ENCODE measurements at places on chromosomes 7 and 10.
A peak's percentile ranks its signal among the peaks of the same experiment; 100 is the strongest.

GRCh38 chr7:13279854-13280435 is 592.5 kb downstream of the ARL4A start:
- no peak for DNase-seq

GRCh38 chr7:157994319-157994718 is 593.3 kb downstream of the PTPRN2 start:
- DNase-seq, result no peak

GRCh38 chr10:116353817-116354216 is 29.6 kb downstream of the CCDC172 start:
- no peak for DNase-seq

DNA sequence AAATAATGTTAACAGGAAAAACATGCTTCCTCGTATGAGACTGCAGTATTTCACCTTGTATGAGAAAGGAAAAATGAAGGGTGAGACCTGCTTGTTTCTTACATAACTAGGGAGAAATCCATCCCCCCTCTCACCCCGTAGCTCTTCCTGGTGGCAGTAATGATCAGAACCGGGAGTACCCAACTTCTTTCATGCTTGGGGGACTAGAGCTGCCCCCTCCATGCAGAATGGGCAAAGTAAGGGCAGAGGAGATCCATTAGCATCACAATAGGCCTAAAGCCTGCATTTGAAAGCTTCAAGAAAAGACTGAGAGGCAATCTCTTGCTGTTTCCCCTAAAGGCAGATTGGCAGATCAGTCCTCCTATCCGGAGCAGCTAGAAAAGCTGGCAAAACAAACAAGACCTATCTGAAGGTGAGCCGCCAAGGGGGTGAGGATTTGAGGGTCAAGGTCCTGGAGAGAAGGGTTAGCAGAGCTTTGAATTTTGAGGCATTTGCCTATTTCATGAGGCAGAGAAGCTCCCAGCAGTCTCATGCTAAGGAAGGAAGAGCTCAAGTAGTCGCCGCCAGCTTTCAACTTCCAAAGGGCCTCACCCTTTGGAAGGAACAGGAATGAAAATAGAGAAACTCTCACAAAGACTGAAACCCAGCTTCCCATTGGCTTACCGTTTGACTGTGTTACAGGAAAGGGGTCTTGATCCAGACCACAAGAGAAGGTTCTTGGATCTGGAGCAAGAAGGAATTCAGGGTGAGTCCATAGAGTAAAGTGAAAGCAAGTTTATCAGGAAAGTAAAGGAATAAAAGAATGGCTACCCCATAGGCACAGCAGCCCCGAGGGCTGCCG is 36.2 kb downstream of the BAG3 start:
- DNase-seq, result no peak

- no peak for DNase-seq
Observed at GRCh38 chr10:71078454-71079145, 133.8 kb upstream of the UNC5B start.

DNA sequence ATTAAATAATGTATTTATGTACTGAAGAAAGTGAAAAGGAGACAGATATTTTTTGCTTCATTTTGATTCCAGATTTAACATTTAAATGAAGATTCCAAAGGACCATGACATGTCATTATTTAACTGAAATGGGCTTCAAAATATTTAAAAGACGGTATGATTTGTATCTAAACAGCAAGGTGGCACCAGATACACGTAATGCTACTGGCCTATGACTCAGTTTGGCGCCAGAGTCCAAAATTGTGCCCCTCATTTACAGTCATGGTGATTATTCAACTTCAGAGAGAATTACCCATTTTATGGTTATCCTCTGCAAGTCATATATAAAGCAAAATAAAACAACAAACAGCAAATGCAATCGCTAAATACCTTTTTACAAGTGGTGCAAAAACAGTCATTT is 94.5 kb downstream of the ETV1 start:
- no peak for DNase-seq

GRCh38 chr10:133523631-133524203 is 3.4 kb upstream of the CYP2E1 start:
- DNase-seq, result no peak

- no peak for DNase-seq
Observed at GRCh38 chr10:60433684-60434083, 44.0 kb upstream of the ANK3 start.

- no peak for DNase-seq
Observed at GRCh38 chr7:140200061-140200989, 23.5 kb upstream of the KDM7A start.

DNA sequence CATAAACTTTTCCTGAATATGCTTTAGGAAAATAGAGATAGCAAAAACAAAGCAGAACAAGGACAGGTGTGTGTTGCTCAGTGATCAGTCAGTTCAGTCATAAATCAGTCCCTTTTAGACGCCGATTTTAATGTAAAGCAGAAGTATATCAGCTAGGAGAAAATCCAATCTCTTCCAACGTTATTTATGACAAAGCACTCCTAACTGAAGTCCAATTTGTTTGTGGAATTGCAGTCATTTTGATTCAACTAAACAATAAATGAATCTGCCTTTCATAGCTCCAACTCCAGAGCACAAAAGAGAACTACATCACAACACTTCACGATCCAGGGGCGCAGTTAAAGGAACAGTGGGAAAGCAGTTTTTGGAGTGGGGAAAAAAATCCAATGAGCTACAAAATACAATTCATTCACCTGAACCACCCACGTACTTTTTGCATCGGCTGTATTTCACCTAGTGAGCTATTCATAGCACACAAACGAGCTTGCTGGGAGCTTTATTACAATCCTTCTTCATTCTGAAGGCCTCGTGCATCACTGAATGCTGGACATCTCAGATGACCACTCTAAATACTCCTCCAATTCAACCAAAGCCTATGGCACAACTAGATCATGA is 151.3 kb downstream of the LRRN3 start:
- DNase-seq, result no peak

- DNase-seq, result no peak
Observed at GRCh38 chr7:19932549-19933249, 159.3 kb upstream of the TMEM196 start.

GRCh38 chr10:73867126-73867807 is 7.1 kb downstream of the CAMK2G start:
- no peak for DNase-seq

DNA sequence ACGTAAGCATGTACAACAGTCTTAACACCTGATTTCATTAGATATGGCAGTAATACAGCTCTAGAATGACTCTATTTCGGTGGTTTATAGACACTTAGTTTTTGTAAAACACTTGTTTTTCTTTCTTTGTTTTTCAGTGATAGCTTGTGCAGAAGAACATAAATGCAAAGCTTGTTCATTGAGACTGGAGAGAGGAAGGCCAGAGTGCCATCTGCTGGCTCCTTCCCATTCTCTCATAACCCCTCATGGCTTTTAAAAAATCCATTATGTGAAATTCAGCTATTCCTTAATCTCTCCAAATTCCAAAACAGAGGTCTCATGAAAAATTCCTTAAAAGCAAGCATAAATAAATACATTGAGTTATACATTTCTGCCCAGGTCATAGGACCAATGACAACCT is 76.3 kb downstream of the CACNB2 start:
- DNase-seq, result no peak

DNA sequence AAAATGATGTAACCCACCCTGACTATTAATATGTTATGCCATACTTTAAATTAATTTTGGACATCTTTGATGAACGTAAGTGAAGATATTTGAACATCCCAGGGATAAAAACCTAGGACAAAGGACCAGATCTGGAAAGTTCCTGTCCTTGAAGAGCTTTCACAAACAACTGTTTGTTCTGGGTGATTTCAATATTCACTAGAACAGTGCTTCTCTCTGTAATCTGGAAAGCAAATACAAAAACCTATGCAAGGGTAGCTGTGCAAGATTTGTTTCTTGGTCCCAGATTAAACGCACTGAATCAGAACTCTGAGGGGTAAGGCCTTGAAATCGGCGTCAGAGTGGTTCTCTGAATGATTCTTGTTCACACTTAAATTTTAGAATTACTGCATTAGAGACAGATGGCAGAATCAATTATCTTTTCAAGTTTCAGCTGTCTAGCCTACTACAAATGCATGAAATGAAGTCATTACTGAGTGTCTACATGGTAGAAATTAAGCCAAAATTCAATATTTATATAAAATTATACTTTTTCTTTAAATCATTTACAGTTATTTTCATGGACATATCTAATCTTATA is 69.6 kb upstream of the CSTF2T start:
- no peak for DNase-seq

- peak; percentile 56 for DNase-seq
Observed at GRCh38 chr7:2670720-2671391, 17.1 kb upstream of the AMZ1 start.

DNA sequence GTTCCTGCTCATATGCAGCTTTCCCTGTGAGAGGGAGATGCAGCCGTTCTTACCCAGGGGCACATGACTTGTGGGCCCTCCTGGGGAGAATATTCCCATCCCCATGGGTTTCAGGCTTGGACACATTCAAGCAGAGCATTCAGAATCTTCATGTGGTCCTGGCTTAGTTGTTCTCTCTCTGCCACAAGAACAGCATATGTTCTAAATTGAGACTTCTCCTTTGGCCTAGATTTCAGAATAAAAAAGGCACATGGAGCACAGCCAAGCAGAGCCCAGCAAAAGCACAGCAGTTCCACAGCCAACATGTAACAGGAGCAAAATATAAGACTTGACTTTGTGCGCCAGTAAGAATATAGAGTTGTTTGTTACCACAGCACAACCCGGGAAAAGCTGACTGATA is 306.4 kb upstream of the MYO3A start:
- no peak for DNase-seq

DNA sequence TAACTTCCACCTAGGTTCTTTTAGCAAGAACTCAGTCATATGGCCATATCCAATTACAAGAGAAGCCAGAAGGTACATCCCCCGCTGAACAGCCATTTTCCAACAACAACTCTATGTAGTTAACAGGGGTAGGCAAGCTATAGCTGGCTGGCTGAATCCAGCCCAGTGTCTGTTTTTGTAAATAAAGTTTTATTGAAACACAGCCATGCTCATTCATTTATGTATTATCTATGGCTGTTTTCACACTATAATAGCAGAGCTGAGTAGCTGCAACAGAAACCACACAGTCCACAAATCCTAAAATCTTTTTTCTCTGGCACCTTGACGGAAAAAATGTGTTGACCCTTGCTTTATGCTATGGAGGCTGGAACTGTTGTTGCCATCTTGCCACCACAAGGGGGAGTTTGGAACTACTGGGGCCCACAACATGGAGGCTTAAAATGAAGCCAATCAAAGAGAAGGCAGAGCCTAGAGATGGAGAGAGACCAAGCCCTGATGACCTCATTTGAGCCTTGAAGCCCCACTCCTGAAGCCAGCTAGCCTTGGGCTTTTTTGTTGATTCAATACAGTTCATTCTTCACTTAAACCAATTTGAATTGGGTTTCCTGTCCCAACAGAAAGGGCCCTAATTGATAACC is 33.3 kb upstream of the XPNPEP1 start:
- DNase-seq, result no peak

GRCh38 chr10:35133586-35133985 is 6.9 kb downstream of the CREM start:
- no peak for DNase-seq

GRCh38 chr10:21260066-21260465 is 265.4 kb downstream of the SKIDA1 start:
- DNase-seq, result no peak

- DNase-seq, result no peak
Observed at GRCh38 chr7:37409461-37409860, 39.2 kb downstream of the ELMO1 start.

- no peak for DNase-seq
Observed at GRCh38 chr10:91800756-91801155, 2.5 kb downstream of the TNKS2 start.

DNA sequence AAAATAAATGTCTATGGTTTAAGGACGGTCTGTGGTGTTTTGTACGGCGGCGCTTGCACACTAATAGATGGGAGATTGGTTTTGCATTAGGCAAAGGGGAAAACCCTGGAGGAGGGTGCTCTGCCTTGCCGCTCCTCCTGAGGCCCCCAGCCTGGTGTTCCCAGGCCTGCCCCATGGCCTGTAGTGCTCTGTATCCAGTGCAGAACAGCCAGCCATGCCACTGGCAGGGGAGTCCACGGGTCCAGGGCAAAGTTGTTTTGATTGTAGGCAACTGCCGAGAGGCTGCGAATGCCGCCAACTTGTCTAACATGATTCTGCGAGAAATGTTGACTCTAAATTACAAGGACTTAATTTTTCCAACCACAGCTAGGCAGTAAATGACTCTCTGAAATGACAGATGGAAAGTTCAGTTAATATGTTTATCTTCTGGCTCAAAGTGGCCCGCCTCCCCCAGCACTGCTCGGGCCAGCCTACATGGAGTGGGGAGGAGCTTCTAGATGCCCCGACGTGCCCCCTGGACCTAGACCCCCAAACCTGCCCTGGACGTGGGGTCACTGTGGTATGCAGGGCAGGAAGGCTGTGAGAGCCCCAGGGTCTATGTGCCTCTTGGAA is 104.6 kb upstream of the GDF10 start:
- DNase-seq, result no peak

DNA sequence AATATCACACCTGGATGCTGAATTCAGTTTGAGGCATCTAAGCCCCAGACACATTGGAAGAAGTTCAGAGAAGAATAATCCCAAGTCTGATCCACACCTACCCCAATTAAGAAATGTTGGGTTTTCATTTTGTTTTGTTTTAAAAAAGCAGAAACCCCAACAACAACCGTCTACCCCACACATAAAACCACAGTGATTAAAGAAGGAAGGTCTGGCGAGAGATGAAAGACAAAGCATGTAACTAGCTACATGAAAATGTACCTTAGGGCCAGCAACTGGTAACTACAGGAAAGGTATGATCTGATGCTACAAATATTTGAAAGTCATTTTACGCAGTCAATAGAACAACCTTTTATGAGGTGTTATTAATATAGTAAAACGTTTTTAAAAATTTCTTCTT is 1112.3 kb downstream of the GATA3 start:
- no peak for DNase-seq

GRCh38 chr10:63268149-63268797 is 135.1 kb downstream of the NRBF2 start:
- DNase-seq, result no peak

GRCh38 chr7:111113263-111114017 is 22.5 kb downstream of the LRRN3 start:
- DNase-seq, result no peak

DNA sequence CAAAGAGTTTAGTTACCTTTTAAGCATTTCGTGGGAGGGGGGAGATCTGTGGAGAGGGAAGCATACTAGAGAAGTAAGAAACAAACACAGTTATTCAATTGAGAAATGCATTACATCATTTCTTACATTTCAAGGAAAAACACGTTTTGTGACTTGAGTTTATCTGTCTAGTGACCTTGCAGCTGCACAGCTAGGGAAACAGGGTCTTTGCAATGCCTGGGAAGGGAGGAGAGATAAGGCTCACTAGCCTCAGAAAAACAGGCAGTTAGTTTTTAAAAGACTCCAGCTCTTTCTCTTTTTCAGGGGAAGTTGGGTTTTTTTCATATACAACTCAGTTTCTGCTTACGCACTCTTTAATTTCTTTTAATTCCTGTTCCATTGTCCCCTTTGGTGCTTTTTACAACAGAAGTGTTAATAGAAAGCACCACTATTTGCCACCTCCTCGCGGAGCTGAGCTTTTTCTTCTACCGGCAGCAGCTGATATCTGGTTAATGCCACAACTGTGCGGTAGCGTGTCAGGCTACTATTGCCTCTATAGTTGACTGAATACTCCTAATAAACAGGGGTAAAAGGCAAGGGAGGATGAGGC is 5.6 kb downstream of the CYP3A43 start:
- no peak for DNase-seq

GRCh38 chr10:78985973-78986818 is 82.6 kb upstream of the ZMIZ1 start:
- no peak for DNase-seq

All from stimulated activated CD8-positive, alpha-beta memory T cell treated with anti-CD3 and anti-CD28 coated beads, Interleukin-4, amount 100 ng/mL, for 24 hours (primary cell).